HS-5 (cell line): ENCODE measurements at places on chromosomes 4 and X.

- no peak for DNase-seq
Measured at GRCh38 chr4:149062997-149063396, 620.8 kb upstream of the NR3C2 start.

DNA sequence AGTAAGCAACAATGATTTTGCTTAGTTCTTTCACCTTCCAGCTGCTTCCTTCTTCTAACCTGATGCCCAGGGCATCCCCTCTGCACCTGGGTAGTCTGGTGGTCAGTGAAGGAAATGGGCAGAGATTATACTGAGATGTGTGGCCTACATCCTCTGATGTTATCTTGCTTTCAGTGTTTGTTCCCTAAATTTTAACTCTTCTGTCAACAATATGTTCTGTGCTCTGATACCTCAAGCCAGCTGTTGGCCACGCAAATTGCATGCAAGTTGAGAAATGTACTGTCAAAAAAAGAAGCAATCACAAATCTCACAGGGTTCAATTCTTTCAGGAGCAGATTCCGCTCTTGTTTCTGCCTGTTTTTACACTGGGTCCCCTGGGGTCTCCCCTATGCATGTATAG is 73.8 kb downstream of the FBXW7 start:
- no peak for DNase-seq

GRCh38 chr4:81874661-81875515 is 403.2 kb upstream of the RASGEF1B start:
- no peak for DNase-seq

GRCh38 chr4:7054106-7054880 is 11.1 kb downstream of the TADA2B start:
- no peak for DNase-seq

- DNase-seq = no peak
Measured at GRCh38 chr4:16116493-16116990, 32.7 kb upstream of the PROM1 start.
